ENCODE measurements at places on chromosomes 1 and 21. TPM values are rescaled to one million over a fixed set of nuclear protein-coding genes. Genes with fewer than 3 reads are reported as not detected.

The RRAGC gene
- total RNA-seq = 11.5 TPM

The ABCD3 gene
- 92.3 TPM for total RNA-seq

The S100A1 gene
- total RNA-seq = not detected

The VHLL gene
- not detected for total RNA-seq

The CD84 gene
- total RNA-seq = not detected

The CATSPER4 gene
- not detected for total RNA-seq

The RAB42 gene
- 8.8 TPM for total RNA-seq

The ELAPOR1 gene
- 0.33 TPM for total RNA-seq

The IQGAP3 gene
- 43.6 TPM for total RNA-seq

The CYP4A11 gene
- not detected for total RNA-seq

The SLC35F3 gene
- total RNA-seq = 7.5 TPM

The IBA57 gene
- total RNA-seq = 5.1 TPM

The PTPRF gene
- 21.4 TPM for total RNA-seq

The RBM11 gene
- 4.1 TPM for total RNA-seq

The AADACL3 gene
- total RNA-seq = not detected

The CFHR5 gene
- total RNA-seq = not detected

The PPFIA4 gene
- total RNA-seq = 0.11 TPM

The GSTM5 gene
- not detected for total RNA-seq

The REN gene
- total RNA-seq = not detected

The KIAA1614 gene
- total RNA-seq = 0.57 TPM

The SPRR2D gene
- total RNA-seq = not detected

The DIO1 gene
- not detected for total RNA-seq

The ILDR2 gene
- 9.6 TPM for total RNA-seq

The KRTAP13-2 gene
- total RNA-seq = not detected

The GIPC2 gene
- total RNA-seq = 0.29 TPM

The MRTO4 gene
- 109 TPM for total RNA-seq

The ASPM gene
- 57.8 TPM for total RNA-seq

The CAPN9 gene
- total RNA-seq = not detected

The PGBD5 gene
- 3.6 TPM for total RNA-seq

The LINGO4 gene
- not detected for total RNA-seq

The AGT gene
- total RNA-seq = not detected

The KRTAP10-5 gene
- not detected for total RNA-seq

The SRGAP2C gene
- 13.9 TPM for total RNA-seq

The SAMD11 gene
- total RNA-seq = 29.0 TPM

The KHDC4 gene
- 58.2 TPM for total RNA-seq
